ENCODE measurements at places on chromosomes 4 and X.
A peak's percentile ranks its signal among the peaks of the same experiment; 100 is the strongest.

- DNase-seq, result no peak
Observed at GRCh38 chr4:187603093-187604025, 392.2 kb upstream of the ZFP42 start.

- DNase-seq, result peak; percentile 75
Observed at GRCh38 chrX:73855546-73855945, 292.5 kb downstream of the CHIC1 start.

- DNase-seq, result no peak
Observed at GRCh38 chr4:148854203-148854602, 412.0 kb upstream of the NR3C2 start.

DNA sequence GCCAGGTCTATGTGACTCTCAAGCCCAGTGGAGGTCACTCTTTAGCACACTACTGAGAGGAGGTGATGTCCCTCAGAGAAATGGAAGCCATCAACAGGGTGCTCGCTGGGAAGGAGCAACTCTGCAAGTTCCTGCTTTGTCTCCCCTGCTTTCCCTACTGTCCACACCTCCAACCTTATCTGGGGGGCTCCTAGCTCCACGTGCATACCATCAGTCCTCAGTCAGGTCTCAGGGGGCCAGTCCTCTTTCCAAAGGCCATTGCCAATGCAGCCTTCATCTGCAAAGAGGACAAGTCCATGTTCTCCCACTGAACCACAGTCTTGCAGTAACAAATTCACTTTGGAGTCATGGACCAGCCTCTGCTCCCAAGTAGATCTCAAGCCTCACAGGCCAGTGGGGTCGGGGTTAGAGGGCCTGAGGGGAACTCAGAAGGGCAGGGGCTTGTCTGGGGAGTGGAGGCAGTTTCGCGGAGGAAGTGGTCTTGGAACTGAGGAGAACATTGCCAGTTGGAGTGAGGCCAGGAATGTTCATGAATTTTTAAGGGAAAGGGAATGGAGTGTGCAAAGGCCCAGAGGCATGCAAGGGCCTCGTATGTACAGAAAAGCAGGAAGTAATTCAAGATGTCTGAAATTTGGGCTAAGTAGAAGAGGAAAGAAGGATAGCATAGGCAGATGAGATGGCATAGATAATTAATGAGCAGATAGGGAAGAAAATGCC, 8.9 kb downstream of the RTL5 start:
- DNase-seq, result no peak

DNA sequence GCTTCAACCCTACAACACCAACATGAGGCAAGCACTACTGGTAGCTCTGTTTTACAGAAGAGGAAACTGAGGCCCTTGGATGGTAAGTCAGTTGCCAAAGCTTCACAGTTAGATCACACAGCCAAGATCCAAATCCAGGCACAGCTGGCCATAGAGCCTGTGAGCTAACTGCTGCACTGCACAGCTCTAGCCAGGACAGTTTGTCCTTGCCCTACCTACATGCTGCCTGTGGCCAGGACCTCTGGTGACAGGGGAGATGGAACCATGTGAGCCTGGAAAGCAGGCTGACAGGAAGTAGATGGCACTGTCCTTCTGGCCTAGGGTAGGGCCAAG, 257.8 kb downstream of the FBXW7 start:
- DNase-seq, result no peak

- no peak for DNase-seq
Observed at GRCh38 chr4:167419468-167420140, 185.3 kb upstream of the SPOCK3 start.

DNA sequence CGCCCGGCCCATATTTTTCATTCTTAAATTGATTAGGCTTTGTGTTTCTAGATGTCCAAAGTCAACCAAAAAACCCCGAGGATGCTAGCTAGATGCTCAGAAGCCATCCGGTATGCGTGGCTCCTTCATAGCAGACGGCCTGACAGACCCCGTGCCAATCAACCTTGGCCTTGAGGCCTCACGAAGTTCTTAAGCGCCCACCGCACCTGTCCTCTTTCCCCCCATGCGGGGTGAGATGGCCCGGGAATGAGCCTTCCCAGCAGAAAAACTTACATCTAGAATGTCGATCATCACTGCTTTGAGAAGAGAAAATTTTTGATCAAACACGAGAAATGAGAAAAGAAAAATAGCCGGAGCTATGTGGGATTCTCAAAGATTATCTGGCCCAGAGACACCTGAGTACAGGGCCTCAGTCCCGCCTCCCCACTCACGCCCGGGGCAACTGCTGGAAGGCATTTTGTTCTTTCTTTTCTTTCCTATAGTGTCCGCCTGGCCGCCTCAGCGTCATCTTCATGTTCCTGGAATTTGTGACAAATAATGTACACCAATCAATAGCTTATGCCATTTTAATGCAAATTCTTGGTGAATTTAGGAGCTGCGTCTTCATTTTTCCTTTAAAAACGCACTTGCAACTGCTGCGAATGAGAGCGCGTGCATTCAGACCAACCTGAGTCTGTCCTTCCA, 1.6 kb upstream of the NAT8L start:
- DNase-seq, result no peak

- no peak for DNase-seq
Observed at GRCh38 chr4:14916554-14917297, 85.6 kb upstream of the CPEB2 start.

DNA sequence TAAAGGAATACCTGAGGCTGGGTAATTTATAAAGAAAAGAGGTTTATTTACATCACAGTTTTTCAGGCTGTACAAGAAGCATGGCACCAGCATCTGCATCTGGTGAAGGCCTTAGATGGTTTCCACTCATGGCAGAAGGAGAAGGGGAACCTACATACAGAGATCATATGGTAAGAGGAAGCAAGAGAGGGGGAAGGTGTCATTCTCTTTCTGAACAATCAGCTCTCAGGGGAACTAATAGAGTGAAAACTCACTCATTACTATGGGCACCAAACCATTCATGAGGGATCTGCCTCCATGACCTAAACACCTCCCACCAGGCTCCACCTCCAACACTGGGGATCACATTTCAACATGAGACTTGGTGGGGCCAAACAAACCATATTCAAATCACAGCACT, 61.7 kb upstream of the PPP1R2C start:
- DNase-seq, result no peak

DNA sequence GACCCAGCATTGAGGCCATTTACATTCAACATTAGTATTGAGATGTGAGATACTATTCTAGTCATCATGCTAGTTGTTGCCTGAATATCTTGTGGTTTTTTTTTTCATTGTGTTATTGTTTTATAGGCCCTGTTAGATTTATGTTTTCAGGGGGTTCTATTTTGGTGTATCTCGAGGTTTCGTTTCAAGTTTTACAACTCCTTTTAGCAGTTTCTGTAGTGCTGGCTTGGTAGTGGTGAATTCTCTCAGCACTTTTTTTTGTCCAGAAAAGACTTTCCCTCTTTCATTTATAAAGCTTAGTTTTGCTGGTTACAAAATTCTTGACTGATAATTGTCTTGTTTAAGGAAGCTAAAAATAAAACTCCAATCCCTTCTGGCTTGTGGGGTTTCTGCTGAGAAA, 115.5 kb downstream of the NPNT start:
- DNase-seq, result no peak

- no peak for DNase-seq
Observed at GRCh38 chr4:136463941-136464340, 1068.4 kb downstream of the PCDH18 start.

GRCh38 chr4:15479913-15480185, 10.2 kb downstream of the CC2D2A start:
- DNase-seq, result no peak

DNA sequence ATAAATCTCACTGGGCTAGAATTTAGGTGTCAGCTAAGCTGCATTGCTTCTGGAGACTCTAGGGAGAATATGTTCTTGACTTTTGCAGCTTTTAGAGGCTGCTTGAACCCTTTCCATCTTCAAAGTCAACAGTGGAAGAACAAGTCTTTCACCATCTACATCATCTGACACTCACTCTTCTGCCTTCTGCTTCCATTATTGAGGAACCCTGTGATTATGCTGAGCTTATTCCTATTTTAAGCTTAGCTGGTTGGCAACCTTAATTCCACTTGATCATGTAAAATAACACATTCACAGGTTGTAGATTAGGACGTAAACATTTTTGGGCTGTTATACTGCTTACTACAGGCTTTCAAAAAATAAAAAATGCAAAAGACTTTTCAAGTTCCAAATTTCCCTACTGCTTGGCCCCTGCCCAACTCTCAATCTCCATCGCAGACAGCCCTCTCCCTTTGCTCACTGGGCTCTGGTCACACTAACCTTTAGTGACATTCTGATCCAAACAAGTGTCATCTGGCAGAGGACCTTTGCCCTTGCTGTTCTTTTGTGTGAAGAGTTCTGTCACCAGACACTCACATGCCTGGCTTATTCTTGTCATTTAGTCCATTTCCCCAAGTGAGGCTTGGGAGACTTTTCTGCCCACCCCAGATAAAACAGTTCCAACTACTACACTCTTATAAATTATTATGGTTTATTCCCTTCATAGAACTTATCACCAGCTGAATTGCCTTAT, 1056.0 kb downstream of the STIM2 start:
- DNase-seq, result no peak

- no peak for DNase-seq
Observed at GRCh38 chr4:103002551-103002950, 17.0 kb downstream of the SLC9B1 start.
